ENCODE measurements at places on chromosomes 12 and 14.
A peak's percentile ranks its signal among the peaks of the same experiment; 100 is the strongest.

- DNase-seq = peak; percentile 18
Observed at GRCh38 chr14:63853831-63854293, 1.1 kb downstream of the SYNE2 start.

GRCh38 chr14:53620890-53621289 is 335.7 kb downstream of the BMP4 start:
- DNase-seq = no peak

- DNase-seq = no peak
Observed at GRCh38 chr12:77837876-77838291, 7.2 kb downstream of the NAV3 start.

DNA sequence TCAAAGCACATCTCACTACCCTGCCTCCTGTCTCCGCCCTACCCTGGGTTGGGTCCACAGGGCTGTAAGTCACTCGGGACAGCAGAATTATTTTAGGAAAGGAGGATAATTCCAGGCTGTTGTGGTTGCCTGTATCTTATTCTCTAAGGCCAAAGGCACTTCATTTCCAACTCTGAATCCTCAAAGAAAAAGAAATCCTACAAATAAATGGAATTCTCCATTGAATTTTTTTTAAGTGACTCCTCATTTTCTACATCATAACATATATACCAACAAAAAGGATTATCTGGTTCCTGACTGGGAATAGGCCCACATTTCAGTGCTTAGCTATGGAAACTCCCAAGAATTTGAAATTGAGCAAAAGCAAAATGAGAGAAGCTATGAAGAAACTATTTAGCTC is 186.4 kb downstream of the ITPR2 start:
- DNase-seq = no peak

GRCh38 chr12:87382959-87383566 is 646.1 kb downstream of the C12orf50 start:
- no peak for DNase-seq

DNA sequence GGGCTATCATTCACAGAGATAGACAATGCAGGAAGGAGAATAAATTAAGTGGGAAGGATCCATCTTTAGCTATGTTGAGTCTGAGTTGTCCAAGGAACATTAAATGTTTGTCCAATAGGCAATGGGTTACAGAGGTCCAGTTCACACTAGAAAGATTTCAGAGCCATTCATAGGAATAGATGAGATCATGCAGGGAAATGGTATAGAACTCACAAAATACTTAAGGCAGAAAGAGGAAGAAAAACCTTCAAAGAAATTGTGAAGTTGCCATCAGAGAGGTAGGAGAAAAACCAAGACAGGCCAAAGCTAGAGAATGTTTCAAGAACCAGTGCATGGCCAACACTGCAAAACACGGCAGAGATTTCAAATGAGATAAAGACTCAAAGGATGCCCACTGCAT is 94.1 kb downstream of the PHLDA1 start:
- no peak for DNase-seq

GRCh38 chr12:47122602-47123001 is 42.8 kb upstream of the AMIGO2 start:
- DNase-seq = no peak

DNA sequence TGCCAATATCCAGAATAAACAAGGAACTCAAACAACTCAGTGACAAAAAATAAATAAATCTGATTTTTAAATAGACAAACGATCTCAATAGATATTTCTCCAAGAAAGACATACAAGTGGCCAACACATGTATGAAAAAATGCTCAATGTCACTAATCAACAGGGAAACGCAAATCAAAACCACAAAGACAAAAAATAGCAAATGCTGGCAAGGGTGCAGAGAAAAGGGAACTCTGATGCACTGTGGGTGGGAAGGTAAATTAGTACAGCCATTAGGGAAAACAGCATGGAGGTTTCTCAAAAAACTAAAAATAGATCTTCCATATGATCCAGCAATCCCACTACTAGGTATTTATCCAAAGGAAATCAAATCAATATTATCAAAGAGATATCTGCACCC is 3.5 kb upstream of the EIF5 start:
- no peak for DNase-seq

DNA sequence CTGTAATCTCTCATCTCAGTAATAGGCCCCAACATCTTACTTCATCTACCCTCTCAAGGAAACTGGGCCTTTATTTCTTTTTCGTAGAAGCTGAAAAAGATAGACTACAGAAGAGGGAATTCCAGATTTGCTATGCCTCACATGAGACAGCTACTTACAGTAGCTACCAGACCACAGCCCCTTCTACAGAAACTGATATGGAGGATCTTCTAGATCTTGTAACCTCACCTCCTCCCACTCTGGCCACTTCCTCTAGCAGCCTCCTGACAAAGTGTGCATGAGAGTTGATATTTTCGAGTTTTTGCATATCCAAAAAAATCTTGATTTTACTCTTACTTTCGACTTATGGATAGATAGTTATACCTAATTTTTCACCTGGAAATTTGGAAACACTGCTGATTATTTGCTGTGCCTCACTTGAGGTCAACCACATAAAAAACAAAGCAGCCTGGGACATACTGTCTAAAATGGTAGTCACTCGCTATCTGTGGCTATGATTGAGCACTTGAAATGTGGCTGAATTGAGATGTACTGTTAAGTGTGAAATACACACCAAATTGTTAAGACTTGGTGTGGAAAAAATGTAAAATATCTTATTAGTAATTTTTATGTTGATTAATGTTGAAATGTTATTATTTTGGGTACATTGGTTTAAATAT is 86.3 kb upstream of the NID2 start:
- DNase-seq = no peak

GRCh38 chr12:106107566-106107965 is 31.2 kb downstream of the NUAK1 start:
- DNase-seq = no peak

DNA sequence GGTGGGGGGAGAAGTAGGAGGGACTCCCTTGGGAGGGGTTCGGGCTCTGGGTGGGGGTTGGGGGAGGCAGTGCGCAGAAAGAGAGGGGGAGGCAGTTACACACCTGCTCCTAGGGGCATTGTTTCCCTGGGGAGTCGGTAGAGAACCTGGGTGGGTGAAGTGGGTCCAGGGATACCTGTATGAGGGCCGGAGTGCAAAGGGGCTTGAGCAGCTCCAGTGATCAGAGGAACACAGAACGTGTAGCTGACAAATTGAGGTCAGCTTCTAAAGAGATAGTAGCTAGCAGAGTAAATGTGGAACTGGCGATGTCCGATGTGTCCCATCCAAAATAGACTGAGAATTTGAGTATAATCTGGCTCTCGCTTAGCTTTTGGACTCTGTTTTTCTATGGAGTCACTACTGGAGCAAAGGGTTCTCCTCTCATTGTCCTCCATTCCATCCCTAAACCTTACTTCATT is 502 bp downstream of the SMARCD1 start:
- no peak for DNase-seq

- DNase-seq = peak; percentile 30
Observed at GRCh38 chr12:132523576-132524331, 33.8 kb downstream of the FBRSL1 start.

DNA sequence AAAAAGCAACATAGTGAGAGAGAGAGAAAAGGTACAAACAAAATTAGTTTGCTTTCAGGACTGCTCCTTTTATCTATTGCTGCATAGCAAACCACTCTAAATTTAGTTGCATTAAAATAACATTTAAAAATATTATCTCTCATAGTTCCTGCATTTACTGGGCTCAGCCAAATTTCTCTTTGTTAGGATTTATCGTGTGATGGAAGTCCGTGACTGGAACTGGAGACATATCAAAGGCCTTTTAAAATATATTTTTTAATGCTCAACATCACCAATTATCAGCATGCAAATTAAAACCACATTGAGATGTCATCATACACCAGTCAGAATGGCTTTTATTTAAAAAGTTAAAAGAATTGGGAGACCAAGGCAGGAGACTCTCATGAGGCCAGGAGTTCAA is 107.6 kb upstream of the SYT1 start:
- no peak for DNase-seq

- DNase-seq = no peak
Observed at GRCh38 chr12:40034156-40034555, 71.7 kb downstream of the SLC2A13 start.

- DNase-seq = no peak
Observed at GRCh38 chr12:94839347-94839746, 164.2 kb downstream of the NDUFA12 start.

DNA sequence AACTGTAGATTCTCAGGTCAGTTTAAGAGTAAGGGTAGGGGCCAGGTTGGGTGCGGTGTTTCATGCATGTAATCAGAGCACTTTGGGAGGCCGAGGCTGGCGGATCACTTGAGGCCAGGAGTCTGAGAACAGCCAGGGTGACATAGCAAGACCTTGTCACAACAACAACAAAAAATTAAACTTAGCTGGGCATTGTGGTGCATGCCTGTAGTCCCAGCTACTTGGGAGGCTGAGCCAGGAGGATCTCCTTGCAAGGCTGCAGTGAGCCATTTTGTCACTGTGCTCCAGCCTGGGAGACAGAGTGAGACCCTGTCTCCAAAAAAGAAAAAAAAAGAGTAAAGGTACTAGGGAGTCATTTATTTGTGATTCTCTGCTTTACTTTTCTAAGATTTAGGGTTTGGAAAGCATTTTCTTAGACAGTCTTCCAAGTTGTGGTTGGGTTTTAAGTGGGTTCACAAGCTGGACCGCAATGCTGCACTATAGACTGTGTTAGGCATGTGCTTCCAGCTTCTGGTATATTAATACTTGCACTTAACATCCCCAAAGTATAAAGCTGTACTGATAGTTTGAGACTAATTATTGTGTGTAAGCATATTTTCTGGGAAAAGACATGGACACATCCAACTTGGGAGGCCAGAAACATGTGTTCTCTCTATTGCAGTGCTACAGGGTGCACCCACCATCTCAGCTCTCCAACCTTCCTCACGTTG is 49.1 kb upstream of the HECTD1 start:
- no peak for DNase-seq

DNA sequence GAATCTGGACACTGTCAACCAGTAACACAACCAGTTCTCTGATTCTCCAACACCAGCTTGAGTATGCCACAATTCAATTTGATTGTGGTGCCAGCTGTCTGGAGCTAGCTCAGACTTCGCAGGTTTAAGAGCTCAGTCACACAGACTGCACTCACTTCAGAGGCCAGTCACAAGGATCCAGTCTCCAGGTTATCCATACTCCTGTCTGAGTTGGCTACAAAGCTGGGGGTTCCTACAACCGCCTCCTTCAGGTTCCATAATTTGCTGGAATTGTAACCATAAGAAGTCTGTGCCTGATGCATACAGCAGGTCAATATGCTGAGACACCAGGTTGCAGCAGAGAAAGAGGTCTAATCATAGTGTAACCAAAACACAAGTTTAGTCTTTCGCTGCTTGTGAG is 70.5 kb upstream of the CPSF6 start:
- DNase-seq = no peak

GRCh38 chr12:48779869-48780268 is 9.0 kb downstream of the ADCY6 start:
- DNase-seq = no peak

DNA sequence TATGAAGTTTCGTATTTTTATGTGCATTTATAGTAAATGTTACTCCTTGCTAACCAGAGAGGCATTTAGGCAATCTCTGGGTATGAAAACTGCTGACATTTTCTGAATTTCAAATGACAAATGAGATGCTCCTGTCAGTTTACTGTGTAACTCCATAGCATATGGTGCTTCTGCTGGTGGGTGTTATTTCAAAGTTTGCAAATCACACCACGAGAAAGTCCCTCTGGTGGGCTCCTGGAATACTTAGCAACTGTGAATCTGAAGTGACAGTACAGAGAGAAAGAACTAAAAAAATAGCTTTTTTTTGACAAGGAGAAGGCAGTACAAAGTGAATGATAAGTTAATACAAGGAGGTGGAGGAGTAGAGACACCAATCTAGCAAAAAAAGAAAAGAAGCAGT is 161.5 kb downstream of the DERA start:
- DNase-seq = no peak

GRCh38 chr14:101713621-101714349 is 47.7 kb upstream of the PPP2R5C start:
- DNase-seq = no peak

DNA sequence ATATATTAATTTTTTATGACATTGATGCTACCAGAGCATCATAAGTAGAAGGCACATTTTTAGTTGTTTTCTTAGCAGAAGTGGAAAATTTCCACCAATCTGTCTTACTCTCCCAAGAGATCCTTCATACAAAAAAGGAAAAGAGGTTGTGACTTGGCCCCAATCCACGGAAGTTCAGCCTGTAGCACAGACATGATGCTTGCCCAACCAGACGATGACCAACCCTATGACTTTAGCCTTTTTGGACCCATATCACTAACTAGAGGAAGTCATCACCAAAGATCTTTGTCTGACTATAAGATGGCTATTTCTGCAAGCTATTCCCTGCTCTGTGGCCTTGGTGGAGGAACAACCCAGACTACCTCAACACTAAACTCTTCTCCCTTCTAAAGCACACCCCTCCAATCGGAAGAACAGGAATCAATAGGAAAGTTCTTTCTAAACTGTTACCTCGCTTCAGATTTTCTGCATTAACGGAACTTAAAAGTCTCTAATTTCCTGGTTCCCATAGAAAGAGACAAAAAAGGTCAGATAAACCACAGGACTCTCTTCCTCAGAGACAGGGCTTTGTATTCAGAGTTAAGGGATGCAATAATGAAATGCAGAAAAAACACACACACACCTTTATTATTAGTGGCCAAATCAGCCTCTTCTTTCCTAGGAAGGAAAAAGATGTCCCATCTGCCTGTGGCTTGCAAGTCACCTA is 4.1 kb upstream of the RHOJ start:
- DNase-seq = no peak

All from activated CD8-positive, alpha-beta memory T cell treated with anti-CD3 and anti-CD28 coated beads for 4 hours (primary cell).